ENCODE measurements at places on chromosomes 13 and 19.
A peak's percentile ranks its signal among the peaks of the same experiment; 100 is the strongest.

DNA sequence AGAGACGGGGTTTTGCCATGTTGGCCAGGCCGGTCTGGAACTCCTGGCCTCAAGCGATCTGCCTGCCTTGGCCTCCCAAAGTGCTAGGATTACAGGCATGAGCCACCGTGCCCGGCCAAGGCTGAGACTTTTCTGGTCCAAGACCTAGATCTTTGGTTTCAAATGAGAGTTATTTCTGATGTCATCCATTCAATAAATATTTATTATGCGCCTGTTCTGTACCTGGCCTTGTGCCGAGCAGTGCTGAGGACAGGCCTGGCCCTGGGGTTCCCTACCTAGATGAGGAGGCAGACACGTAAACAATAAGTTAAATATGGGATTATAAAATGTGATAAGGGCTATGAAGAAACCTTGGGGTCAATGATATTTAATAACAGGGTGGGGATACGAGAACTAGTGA is 4.5 kb downstream of the RELB start:
- no peak for DNase-seq

DNA sequence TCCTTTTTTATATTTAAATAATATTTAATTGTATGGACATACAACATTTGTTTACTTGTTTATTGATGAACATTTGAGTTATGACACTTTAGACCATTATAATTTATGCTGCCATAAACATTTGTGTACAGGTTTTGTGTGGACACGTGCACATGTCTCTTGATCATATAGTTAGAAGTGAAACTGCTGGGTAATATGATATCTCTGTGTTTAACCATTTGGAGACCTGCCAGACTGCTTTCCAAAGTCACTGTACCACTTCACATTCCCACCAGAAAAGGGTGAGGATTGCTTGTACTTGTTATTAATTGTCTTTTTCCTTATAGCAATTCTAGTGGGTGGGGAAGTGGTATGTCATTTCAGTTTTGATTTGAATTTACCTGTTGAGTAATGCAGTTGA is 145.6 kb upstream of the KLHL1 start:
- DNase-seq: peak; percentile 91

DNA sequence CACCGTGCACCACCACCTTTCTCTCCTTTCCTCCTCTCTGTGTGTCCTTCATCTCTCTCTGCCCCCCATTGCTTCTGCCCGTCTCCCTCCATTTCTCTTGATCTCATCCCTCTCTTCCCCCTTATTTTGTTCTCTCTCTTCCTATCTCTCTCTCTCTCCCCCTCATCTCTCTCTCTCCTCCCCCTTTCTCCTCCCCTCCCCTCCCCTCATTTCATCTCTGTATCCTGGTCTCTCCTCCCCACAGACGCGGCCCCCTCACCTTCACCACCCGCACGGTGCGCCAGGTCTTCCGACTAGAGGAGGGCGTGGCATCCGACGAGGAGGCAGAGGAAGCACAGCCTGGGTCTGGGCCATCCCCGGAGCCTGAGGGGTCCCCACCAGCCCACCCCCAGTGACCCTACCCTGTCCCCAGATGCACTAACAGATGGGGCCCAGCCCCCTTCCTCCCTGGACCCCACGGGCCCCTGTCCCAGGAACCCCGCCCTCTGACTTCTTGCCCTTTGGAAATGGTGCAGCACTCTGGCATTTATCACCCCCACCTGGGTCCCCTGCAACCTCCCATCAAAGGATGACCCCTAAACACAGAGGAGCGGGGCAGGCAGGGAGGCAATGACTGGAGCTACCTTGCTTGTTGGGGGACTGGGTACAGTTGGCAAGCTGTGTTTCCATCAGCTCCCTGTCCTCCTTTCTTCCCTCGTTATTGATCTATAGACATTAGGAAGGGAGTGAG is 19.6 kb downstream of the KCNC3 start:
- no peak for DNase-seq

DNA sequence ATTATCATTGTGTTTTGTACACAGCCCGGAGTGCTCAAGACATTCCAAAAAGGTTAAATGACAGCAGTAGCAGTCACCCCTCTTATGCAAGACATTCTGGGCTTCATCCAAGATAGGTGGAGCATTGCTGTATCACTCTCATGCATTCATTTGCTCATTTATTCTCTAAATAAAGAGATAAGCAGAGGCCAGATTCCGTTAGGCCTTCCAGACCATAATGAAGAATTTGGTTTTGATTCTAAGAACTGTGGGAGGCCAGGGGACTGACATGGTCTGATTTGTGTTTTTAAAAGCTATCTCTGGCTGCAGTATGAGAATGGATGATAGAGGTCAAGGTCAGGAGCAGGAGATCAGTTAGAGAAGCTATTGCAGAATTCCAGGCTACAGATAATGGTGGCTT is 145.8 kb downstream of the KCNRG start:
- DNase-seq: no peak

- DNase-seq: no peak
Observed at GRCh38 chr19:48218997-48219396, 36.7 kb downstream of the CARD8 start.

GRCh38 chr13:49220856-49221589 is 885 bp downstream of the MLNR start:
- DNase-seq: no peak

- DNase-seq: no peak
Observed at GRCh38 chr13:18961383-18962117, 220.1 kb downstream of the TUBA3C start.

DNA sequence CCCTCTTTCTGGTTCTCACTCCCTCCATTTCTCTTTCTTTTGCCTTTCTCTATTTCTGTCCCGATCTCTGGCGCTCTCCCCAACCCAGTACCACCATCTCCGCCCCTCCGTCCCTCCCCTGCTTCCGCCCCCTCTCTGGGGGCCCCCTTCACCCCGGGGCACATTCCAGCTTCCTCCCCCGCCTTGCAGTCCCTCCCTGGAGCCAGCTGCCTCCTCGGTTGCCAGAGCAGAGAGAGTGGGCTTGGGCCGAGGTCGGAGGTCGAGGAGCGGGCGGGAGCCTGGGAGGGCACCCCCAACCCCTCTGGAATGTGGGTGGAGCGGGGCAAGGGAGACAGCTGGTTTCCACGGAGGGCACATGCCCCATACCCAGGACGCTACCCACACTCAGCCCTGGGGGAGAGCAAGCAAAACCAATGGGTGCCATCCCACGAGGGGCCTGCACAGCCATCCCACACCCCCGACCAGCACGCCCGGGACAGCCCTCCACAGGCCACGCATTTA is 6.5 kb upstream of the CIRBP start:
- DNase-seq: no peak

DNA sequence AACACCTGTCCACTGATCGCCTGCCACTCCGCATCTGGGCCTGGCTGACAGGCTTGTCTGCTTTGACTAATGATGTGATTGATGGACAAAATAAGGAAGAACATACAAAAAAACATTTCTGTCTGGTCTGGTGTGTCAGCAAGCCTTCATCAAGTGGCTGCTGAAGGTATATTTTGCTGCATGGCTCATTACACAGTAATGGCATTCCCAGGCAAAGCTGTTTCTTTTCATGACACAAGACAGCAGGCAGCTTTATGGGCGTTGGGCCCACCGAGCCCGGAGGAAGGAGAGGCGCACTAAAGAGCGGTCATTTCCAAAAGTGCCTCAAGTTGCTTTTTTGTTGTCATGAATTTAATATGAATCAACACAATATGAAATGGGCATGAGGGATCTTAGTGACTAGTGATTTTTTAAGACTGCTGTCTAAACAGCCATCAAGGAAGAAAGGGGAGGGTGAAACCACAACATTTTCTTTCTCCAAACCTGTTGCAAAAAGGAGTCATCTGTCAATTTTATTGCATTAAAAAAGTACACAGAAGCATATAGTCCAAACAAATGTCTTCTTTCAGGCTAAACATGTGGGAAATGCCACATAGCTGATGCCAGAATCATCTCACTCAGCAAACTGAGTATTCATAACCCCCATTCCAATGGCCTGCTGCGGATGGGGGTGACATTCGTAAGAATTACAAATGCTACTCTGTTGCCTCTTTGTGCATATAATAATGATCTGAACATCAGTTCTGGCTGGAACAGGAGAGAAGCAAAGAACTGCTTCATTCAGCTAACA is 476.6 kb downstream of the ZNF536 start:
- no peak for DNase-seq

- DNase-seq: no peak
Observed at GRCh38 chr13:41354416-41354815, 43.3 kb downstream of the NAA16 start.

DNA sequence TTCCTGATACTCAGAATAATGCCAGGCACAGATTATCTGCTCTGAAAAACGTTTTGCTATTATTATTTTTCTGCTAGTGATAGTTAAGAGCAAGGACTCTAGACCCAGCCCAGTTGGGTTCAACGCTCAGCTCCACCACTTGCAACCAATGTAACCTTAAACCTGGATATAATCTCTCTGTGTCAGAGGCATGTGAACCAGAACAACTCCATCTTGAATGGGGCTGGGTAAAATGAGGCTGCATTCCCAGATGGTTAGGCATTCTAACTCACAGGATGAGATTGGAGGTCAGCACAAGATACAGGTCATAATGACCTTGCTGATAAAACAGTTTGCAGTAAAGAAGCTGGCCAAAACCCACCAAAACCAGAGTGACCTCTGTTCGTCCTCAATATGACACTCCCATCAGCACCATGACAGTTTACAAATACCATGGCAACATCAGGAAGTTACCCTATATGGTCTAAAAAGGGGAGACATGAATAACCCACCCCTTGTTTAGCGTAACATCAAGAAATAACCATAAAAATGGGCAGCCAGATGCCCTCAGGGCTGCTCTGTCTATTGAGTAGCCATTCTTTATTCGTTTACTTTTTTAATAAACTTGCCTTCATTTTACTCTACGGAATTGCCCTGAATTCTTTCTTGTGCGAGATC is 13.6 kb downstream of the FAM187B start:
- DNase-seq: no peak

DNA sequence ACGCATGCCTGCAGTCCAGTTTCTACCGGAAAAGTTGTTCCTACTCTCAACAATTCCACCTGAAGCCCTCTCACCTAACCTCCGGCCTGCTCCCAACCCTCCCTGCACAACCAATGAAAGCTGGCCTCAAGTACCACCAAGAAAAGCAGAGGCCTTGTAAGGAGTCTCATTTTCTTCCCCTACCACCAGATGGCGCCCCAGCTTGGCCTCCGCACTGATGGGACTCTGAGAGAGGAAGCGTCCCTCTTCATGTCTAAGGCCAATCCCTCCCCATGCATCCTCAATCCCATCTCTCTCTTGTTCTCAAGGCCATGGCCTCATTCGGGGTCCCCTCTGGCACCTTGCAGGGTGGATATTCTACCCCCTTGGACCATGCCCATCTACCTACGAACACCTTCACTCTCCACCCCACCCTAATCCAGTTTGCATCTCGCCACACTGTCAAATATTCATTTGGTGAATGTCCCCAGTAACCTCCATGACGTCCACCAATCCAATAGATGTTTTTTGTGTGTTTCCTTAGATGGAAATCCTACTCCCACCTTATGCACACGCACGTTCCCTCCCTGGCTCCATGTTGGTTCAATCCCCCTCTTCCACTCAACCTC is 412.8 kb downstream of the ZNF536 start:
- DNase-seq: no peak

DNA sequence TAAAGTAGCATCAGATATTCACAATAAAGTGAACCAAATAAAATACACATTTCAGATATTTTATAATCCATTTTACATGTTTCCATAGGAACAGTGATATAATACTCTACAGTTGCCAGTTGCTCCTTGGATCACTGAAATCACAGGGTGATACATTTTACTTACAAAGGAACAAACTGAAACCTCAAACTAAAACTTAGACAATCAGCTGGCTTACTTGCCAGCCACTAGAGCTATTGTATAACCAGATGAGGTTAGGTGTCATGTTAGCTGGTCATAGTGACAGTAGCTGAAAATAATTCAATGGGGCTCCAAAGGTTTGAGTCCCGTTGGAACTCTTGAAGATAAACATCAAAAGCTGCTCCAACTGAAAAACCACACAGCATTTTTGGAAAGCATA is 274.6 kb downstream of the ITGBL1 start:
- no peak for DNase-seq

GRCh38 chr19:13428352-13428751 is 77.9 kb downstream of the CACNA1A start:
- no peak for DNase-seq

DNA sequence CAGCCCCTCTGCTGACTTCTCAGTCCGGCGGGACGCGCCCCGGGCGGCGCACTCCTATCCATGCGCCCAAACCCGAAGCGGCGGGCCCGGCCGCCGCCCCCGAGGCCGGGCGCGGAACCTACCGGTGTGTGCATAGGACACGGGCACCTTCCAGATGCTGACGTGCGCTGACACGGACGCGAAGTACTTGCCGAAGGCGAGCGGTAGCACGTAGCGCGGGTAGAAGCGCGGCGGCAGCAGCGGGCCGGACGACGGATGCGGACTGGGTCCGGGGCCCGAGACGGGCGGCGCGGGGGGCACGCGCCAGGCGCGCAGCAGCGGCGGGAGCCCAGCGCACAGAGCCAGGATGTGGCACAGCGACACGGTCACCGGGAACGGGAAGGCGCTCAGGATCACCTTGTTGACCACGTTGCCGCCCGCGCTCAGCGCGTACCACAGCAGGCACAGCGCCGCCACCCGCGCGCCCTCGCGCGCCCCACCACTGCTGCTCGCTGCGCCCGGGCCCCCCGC is 338 bp downstream of the SLC35E1 start:
- no peak for DNase-seq

DNA sequence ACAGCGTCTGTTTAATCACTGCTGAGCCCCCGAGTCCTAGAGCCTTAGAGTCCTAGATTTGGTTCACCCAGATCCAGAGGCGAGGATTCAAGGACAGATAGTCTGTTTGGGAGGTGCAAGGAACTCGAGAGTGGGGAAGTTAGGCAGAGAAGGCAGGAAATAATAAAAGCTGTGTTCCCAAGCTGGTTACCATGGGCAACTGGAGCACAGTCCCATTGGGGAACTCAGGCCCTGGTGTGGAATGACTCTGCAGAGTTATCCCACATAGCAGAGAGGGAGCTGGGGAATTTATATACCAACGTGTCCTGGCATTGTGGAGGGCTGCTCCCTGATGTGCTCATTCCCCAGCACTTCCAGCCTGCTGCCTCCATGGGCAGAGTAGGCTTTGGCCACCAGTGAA is 9.7 kb downstream of the IGSF23 start:
- no peak for DNase-seq

- DNase-seq: no peak
Observed at GRCh38 chr13:42495255-42495654, 78.7 kb upstream of the TNFSF11 start.

GRCh38 chr19:34997071-34997617 is 3.0 kb upstream of the GRAMD1A start:
- no peak for DNase-seq

GRCh38 chr13:60139272-60139671 is 24.5 kb downstream of the DIAPH3 start:
- no peak for DNase-seq

DNA sequence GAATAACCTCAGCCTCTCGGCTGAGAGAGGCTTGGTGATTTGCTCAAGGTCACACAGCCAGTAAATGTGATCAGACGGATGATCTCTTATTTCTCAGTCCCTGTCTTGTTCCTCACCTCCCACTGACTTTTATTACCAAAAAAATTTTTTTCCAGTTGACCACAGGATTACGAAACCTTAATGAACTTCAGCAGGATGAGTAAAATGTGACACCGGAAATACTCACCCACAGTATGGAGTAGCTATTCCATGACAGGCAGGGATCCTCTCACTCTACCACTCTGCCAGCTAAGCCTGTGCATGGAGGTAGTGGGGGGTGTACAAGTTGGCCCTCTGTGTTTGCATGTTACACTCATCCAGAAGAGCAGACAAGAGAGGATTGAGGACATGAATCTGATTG is 916.4 kb downstream of the UQCRFS1 start:
- no peak for DNase-seq

GRCh38 chr13:51772781-51773180 is 31.2 kb downstream of the DHRS12 start:
- no peak for DNase-seq

GRCh38 chr13:49343255-49343654 is 95.5 kb downstream of the CDADC1 start:
- DNase-seq: no peak
